ENCODE measurements at places on chromosomes 7 and 10. TPM values are rescaled to one million over a fixed set of nuclear protein-coding genes. Genes with fewer than 3 reads are reported as not detected.

The EFCAB10 gene
- total RNA-seq = not detected

The PBLD gene
- 0.70 TPM for total RNA-seq

The SAMD9L gene
- 18.6 TPM for total RNA-seq

The ARL5B gene
- 12.9 TPM for total RNA-seq

The ATP6V0A4 gene
- not detected for total RNA-seq

The SNCG gene
- total RNA-seq = not detected

The RHBDD2 gene
- 29.6 TPM for total RNA-seq

The IFRD1 gene
- 53.5 TPM for total RNA-seq

The INMT gene
- not detected for total RNA-seq

The HOXA5 gene
- not detected for total RNA-seq

The HYAL4 gene
- total RNA-seq = not detected

The KIF11 gene
- total RNA-seq = 55.0 TPM

The IL6 gene
- 0.60 TPM for total RNA-seq

The TAS2R3 gene
- total RNA-seq = 0.60 TPM

The CEP55 gene
- 47.6 TPM for total RNA-seq

The ANXA8 gene
- not detected for total RNA-seq

The CCNJ gene
- 7.8 TPM for total RNA-seq

The CDHR3 gene
- total RNA-seq = 0.38 TPM

The CHPF2 gene
- 25.1 TPM for total RNA-seq

The CPA2 gene
- total RNA-seq = not detected

The OR13A1 gene
- total RNA-seq = not detected

The CREM gene
- total RNA-seq = 156 TPM

The SRRM3 gene
- total RNA-seq = not detected
